Stimulated activated CD8-positive, alpha-beta memory T cell treated with anti-CD3 and anti-CD28 coated beads, Interleukin-7, amount 100 ng/mL, for 1 hour (primary cell): ENCODE measurements at places on chromosomes 3 and 15.

DNA sequence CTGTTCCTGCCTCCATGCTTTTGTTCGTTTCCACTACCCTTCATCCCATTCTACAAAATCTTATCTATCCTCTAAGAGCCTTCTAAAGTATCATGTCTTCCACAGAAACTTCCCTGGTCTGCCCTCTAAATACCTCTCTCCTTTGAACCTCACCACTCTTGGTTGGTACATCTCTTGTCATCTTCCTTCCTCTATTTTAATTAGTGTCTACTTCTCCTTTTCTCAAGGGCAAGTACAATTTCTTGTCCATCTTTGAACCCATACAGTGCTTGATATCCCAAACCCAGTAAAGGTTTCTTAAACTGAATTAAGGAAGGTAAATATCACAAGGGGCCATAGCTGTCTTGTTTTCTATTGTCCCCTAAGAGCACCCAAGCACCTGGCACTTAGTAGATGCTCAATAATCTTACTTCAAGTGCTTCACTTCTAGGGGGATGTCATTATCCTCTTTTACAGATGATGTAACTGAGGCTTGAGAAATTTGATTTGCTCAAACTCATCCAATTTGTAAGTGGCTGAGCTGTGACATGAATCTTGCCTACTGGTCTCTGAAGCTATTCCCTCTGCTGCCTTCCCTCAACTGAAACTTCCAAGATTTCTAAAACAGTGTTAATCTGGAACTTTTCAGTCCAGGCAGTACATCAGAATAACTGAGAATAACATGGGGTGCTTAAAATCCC, 2.6 kb upstream of the DAPK2 start:
- DNase-seq, result no peak

DNA sequence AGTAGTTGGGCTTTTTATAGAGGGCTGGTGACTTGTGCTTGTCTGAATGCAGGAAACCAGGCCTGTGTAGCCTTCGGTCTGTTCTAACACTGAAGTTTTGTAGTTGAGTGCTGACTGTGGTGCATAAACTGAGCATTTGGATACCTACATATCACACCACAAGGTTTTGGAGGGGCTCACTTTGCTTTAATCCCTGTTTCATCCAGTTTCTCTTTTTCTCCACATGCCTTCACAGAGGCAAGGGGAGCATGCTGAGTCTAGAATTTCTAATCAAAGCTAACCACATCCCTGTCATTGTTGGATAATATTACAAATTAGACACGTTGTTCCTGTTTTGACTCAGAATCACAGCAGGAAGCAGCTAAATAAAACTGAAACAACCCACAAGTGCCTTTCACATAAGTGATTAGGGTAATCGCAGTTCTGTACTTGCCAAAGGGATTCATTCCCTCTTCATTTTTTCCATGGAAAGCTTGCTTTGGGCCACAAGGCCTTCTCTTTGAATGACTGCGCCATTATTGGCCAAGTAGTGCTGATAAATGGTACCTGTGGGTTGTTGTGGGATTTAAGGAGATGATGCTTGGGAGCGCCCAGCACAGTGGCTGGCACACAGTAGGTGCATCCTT, 48.9 kb downstream of the TGFBR2 start:
- DNase-seq, result no peak

GRCh38 chr15:86089422-86089821, 9.8 kb downstream of the AGBL1 start:
- DNase-seq, result no peak

GRCh38 chr3:11624161-11624560, 19.6 kb downstream of the VGLL4 start:
- DNase-seq, result no peak

- DNase-seq, result no peak
These were observed 260.8 kb downstream of the ARPP21 start for GRCh38 chr3:35900079-35900478.

- DNase-seq, result no peak
These were observed 35.8 kb downstream of the QTRT2 start for GRCh38 chr3:114092151-114093015.

GRCh38 chr3:148643389-148643840, 54.3 kb upstream of the AGTR1 start:
- DNase-seq, result no peak

- no peak for DNase-seq
These were observed 2.1 kb upstream of the POLR2M start for GRCh38 chr15:57704441-57704840.

GRCh38 chr3:49992326-49992725, 52.4 kb downstream of the RBM6 start:
- DNase-seq, result no peak

DNA sequence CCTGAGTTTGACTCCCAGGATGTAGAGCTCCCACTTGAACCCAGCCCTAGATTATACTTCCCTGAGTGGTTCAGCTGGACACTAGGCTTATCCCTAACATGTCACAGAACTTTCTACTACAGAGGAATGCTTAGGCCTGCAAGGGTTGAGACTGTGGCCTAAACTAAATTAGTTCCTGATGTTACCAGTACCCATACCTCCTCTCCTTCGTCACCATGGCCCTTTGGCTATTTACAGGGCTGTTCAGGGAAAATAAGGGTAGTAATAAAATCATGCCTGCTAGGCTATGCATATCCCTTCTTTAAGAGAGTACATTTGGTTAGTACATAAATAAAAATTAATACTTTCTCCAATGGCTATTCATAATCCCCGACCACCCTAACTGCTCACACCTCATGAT, 356.4 kb upstream of the RASGRP1 start:
- DNase-seq, result no peak

GRCh38 chr15:81199031-81199779, 2.5 kb downstream of the IL16 start:
- DNase-seq, result no peak

DNA sequence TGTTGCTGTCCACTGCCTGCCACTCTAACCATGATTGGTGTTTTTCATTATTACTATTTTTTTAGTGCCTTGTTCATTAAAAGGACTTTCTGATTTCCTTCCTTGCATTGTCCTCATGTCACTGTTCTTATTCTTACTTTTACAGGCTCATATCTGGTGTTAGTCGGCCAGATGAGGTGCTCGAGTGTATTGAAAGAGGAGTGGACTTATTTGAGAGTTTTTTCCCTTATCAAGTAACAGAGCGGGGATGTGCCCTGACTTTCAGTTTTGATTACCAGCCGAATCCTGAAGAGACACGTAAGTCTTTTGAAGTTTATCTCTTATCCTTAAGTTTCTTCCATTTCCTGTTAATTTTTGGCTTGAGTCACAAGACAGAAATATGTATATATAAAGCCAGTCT, 23.2 kb downstream of the QTRT2 start:
- no peak for DNase-seq

GRCh38 chr3:123559040-123559861, 25.6 kb downstream of the HACD2 start:
- no peak for DNase-seq

DNA sequence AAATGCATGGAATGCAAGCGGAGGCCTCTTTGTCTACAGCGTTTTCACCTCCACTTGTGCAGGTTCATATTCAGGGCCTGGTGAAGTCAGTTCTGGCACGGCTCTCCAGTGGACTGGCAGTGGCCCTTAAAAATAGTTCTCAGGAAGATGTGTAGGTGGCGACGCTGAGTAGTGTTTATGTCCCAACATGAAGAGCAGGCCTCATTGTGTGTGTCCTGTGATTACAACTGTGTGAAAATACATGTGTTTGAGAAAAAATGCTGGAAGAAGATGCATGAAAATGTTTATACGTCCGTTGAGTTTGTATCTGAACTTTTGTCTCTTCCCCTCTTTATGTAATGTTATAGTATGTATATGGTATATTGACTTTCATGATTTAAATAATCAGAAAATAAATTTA, 7.2 kb downstream of the LIPC start:
- no peak for DNase-seq

DNA sequence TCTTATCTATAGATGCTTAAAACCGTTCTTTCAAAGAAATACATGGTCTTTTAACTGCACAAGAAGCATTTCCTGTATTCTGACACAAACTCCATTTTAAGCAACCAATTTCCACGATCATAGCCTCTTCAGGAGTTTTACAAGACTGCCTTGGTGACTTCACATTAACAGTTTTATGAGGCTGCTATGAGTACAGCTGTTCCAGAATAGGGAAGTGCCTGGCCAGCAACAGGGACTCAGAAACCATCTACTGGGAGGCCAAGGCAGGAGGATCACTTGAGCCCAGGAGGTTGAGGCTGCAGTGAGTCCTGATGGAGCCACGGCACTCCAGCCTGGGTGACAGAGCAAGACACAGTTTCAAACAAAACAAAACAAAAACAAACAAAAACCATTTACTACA, 78.4 kb downstream of the B3GNT5 start:
- DNase-seq, result no peak

DNA sequence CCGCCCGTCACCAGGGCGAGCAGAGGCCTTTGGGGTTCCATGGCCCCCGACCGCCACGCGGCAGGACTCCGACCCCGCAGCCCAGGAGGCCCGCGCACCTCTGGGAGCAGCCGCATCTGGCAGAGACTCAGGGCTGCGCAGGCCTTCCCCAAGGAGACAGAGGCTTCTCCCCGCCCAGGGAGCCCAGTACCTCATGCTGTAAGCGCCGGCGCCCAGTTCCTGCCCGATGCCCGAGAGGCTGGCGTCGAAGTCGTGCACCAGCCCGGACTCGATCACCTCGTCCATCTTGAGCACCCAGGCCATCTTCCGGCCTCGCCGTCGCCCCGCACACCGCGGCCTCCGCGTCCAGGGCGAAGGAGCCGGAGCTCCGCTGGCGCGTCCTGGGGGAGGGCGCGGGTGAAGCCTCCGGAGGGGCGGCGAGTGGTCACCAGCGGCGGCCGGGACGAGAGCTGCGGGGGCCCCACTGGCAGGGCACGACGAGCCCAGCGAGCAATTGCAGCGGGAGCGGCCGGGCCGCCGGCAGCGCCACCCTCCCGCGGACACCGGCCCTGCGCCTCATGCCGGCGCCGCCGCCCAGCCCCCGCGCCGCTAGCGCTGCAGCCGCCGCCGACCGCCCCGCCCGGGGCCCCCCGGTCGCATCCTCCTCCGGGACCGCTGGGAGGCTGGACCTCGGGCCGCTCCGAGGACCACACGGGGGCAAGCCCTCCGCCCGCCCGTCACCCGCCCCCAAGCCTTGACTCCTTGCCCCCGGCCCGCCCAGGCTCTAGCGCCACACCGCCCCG, 468 bp downstream of the UBP1 start:
- DNase-seq, result peak; percentile 4

DNA sequence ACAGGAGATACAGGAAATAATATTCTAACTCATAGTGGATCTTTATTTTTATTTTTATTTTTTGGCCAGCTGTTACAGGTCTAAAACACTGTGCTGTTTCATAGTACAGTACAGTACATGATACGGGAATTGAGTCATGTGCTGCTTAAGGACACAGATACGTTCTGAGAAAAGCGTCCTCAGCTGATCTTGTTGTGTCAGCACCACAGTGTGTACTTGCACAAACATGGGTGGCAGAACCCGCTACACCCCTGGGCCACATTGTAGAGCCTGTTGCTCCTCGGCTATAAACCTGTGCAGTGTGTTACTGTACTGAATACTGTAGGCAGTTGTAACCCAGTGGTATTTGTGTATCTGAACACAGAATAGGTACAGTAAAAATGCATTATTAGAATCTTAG, 183.4 kb downstream of the OR4M2 start:
- DNase-seq, result no peak
